Endothelial cell (in vitro differentiated cells): ENCODE measurements at places on chromosomes 11 and 22.

- no peak for DNase-seq
Observed at GRCh38 chr11:129828301-129828836, 12.7 kb downstream of the TMEM45B start.

- DNase-seq = no peak
Observed at GRCh38 chr11:76501526-76502202, 56.8 kb downstream of the EMSY start.

GRCh38 chr22:48307931-48308330, 1519.7 kb downstream of the BRD1 start:
- no peak for DNase-seq

- DNase-seq = peak; percentile 85
Observed at GRCh38 chr11:117819096-117820040, 5.2 kb downstream of the FXYD2 start.

DNA sequence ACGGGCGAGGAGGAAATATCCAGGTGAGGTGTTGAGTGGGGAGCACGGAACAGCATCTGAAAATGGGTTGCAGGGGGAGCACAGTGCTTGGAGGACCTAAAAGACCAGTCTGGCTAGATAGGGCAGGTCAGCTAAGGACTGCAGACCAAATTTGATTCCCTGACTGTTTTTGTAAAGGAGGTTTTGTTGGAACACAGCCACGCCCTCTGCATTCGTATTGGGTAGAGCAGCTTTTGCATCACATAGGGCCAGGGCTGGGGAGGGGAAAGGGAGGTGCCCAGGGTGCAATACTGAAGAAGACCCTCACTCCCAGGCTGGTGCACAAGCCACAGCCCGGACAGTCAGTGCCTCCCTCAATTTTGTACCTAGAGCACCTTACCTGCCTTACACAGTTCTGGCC, 286.8 kb downstream of the KIRREL3 start:
- DNase-seq = no peak

- DNase-seq = no peak
Observed at GRCh38 chr11:120562806-120563425, 51.4 kb downstream of the GRIK4 start.

GRCh38 chr11:63920939-63921417, 4.0 kb upstream of the RCOR2 start:
- peak; percentile 46 for DNase-seq

- DNase-seq = no peak
Observed at GRCh38 chr22:47049078-47049624, 286.7 kb downstream of the TBC1D22A start.

- DNase-seq = no peak
Observed at GRCh38 chr22:23578306-23578705, 1.8 kb downstream of the IGLL1 start.

DNA sequence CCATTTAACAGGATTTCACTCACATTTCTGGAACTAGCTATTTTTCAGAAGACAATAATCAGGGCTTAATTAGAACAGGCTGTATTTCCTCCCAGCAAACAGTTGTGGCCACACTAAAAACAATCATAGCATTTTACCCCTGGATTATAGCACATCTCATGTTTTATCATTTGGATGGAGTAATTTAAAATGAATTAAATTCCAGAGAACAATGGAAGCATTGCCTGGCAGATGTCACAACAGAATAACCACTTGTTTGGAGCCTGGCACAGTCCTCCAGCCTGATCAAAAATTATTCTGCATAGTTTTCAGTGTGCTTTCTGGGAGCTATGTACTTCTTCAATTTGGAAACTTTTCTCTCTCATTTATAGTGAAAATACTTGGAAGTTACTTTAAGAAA, 9.2 kb downstream of the PRSS23 start:
- no peak for DNase-seq

GRCh38 chr22:23683545-23683944, 7.3 kb upstream of the RGL4 start:
- no peak for DNase-seq

- peak; percentile 22 for DNase-seq
Observed at GRCh38 chr11:30346068-30346688, 23.3 kb downstream of the ARL14EP start.

DNA sequence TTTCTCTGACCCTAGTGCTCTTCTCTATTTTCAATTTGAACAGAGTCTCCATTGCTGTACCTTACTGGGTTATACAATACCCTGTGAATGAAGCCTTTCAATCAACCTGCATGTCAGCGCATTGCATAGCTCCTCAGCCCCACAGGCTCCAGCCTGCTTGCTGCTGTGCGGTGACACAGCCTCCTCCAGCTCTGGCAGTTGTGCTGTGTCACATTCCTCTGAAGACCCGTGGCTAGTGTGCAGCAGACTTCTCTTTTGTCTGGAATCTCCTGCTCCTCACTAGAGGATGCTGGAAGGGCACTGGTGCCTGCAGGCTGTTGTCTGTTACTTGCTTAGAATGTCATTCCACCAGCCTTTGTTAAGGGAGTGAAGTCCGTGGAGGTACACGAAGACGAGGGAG, 390.1 kb upstream of the B3GAT1 start:
- DNase-seq = peak; percentile 23

- peak; percentile 88 for DNase-seq
Observed at GRCh38 chr22:39135092-39135896, 17.2 kb downstream of the CBX7 start.

DNA sequence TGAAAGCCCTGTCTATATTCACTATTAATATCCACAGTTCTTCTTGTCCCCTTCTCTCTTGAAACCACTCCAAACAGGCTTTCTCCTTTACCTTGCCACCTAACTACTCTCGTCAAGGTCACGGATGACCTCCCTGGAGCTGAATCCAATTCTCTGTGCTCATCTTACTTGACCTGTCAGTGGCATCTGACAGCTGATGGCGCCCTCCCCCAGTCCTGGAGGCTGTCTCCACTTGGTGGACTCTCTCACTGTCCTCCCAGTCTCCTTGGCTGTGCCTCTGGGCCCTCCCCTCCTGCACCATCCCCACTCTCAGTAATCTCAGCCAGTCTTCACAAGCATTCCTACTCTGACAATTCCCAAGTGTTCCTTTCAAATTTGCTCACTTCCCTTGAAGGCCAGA, 8.7 kb downstream of the TNKS1BP1 start:
- no peak for DNase-seq

DNA sequence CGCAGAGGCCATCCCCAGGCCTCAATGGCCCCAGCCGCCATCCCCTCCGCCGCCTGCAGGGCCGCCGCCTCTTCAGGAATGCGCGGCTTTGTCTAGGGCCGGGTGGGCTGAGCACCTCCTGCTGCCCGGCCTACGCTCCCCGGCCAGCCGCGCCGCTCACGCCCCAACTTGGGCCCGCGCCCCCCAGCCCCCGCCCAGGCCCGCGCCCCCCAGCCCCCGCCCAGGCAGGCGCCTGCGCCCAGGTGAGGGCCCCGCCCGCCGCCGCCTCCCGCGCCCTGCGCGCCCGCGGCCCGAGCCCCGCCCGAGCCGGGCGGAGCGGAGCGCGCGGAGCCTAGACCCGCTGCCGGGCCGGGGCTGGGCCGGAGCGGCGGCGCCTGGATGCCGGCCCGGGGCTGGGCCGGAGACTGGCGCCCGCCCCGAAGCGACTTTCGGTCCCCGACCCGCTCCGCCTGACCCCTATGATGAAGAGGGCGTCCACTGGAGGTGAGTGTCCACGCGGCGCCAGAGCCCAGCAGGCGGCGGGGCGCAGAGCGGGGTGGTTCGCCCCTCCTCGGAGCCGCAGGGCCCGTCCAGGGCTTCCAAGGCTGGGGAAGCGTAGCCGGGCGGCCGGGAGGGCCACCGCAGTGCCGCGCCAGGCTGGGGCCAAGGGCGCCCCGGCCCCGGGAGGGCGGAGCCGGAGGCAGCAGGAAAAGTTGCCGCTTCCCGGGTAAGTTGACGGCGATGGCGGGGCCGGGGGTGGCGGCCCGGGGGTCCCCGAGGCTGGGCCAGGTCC, 34.3 kb upstream of the PRODH start:
- DNase-seq = peak; percentile 69

DNA sequence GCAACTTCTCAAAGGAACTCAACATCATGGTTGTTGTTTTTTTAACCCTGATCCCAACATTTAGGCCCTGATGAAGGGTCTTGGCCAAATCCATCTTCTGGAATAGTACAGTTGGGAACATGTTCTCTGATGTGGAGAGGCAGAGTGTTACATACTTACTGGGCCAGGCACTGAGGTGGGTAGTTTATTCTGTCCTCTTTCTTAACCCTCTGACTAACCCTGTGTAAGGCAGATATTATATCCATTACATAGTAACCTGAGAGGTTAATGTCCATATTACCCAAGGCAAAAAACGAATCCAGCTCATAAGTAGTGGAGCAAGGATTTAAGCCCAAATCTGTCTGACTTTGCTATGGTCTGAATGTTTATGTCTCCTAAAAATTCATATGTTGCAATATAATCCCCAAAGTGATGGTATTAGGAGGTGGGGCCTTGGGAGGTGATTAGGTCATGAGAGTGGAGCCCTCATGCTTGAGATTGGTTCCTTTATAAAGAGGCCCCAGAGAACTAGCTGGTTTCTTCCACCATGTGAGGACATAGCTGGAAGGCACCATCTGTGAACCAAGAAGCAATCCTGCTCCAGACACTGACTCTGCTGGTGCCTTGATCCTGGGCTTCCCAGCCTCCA, 16.3 kb downstream of the PPFIBP2 start:
- no peak for DNase-seq

DNA sequence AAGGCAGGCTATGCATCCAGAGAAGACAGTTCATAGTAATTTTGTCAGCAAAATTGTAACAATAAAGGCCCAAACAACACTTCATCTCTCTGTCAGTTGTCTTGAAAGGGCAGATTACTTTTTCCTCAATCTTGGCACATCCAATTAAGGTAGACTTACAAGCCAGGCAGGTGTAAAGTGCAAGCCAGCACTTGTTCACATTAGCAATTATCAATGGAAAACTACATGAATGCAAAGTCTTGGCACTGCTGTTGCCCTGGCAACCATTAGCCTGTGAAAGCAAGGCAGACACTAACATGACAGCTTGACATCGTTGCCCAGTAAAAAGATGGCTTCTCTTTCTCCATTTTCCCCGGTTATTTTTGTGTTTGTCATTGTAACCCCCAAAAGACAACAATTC, 677.2 kb upstream of the TENM4 start:
- DNase-seq = no peak

- DNase-seq = no peak
Observed at GRCh38 chr22:45225732-45226502, 14.8 kb downstream of the KIAA0930 start.

DNA sequence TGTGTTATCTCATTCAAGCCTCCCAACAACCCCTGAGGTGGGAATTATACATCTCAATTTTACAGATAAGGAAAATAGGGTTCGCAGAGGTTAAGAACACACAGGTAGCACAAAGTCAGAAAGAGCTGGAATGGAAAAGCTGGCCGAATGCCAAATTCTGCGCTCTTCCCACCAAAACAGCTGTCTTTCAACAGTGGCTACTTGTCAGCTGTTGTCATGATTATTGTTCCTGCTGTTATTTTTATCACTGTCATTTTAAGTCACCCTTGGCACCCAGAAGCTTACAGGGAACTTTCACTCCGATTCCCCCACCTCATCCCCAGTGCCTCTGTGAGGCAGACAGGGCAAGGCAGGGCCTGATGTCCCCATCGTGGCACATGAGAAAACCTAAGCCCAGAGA, 74.5 kb upstream of the CSNK2A3 start:
- no peak for DNase-seq

GRCh38 chr22:45454275-45454674, 40.8 kb downstream of the RIBC2 start:
- no peak for DNase-seq

GRCh38 chr22:29979777-29980321, 96.9 kb downstream of the MTMR3 start:
- no peak for DNase-seq

DNA sequence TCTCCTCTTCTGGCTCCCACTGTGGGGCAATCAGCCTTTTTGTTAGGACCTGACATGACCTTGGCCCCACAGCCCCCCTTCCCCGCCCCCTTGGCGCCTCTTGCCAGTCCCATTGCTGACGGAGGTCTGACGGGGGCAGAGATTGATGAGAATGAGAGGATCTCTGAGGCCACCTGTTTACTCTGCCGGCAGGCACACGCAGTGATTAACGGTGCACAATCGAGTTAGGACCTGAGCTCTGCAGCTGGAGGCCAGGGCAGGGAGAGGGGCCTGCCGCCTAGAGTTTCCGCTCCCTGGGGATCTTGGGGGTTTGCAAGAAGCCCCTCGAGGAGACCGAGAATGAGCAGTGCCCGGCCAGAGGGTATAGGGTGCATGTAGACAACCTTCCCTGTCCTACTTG, 6.8 kb upstream of the CHRM1 start:
- DNase-seq = no peak

GRCh38 chr22:19888131-19888746, 33.6 kb upstream of the GNB1L start:
- no peak for DNase-seq

GRCh38 chr11:133841279-133842043, 3.9 kb downstream of the SPATA19 start:
- no peak for DNase-seq

DNA sequence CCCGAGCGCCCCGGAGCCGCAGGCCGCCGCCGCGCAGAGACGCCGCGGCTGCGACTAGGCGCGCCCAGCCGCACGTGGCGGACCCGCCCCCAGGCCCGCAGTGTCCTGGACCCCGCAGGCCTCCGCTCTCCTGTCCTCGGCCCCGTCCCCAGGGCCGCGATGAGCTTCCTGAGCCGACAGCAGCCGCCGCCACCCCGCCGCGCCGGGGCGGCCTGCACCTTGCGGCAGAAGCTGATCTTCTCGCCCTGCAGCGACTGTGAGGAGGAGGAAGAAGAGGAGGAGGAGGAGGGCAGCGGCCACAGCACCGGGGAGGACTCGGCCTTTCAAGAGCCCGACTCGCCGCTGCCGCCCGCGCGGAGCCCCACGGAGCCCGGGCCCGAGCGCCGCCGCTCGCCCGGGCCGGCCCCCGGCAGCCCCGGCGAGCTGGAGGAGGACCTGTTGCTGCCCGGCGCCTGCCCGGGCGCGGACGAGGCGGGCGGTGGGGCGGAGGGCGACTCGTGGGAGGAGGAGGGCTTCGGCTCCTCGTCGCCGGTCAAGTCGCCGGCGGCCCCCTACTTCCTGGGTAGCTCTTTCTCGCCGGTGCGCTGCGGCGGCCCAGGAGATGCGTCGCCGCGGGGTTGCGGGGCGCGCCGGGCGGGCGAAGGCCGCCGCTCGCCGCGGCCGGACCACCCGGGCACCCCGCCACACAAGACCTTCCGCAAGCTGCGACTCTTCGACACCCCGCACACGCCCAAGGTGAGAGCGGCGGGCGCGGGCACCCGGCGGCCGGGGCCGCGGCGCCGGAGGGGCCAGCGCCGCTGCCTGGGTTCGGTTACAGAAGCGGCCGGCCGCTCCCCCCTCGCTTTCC, 528 bp downstream of the WEE1 start:
- DNase-seq = peak; percentile 49

- DNase-seq = no peak
Observed at GRCh38 chr22:22951035-22951434, 63.4 kb downstream of the IGLL5 start.

- no peak for DNase-seq
Observed at GRCh38 chr11:34145847-34146381, 40.5 kb downstream of the NAT10 start.

- no peak for DNase-seq
Observed at GRCh38 chr11:27025957-27026733, 14.5 kb upstream of the BBOX1 start.

- DNase-seq = no peak
Observed at GRCh38 chr11:94926271-94926625, 47.1 kb downstream of the CWC15 start.

- no peak for DNase-seq
Observed at GRCh38 chr22:46618667-46619066, 1.5 kb upstream of the GRAMD4 start.

- no peak for DNase-seq
Observed at GRCh38 chr11:68374531-68374930, 62.1 kb downstream of the LRP5 start.
